ENCODE measurements at places on chromosomes 11 and 22.
A peak's percentile ranks its signal among the peaks of the same experiment; 100 is the strongest.

DNA sequence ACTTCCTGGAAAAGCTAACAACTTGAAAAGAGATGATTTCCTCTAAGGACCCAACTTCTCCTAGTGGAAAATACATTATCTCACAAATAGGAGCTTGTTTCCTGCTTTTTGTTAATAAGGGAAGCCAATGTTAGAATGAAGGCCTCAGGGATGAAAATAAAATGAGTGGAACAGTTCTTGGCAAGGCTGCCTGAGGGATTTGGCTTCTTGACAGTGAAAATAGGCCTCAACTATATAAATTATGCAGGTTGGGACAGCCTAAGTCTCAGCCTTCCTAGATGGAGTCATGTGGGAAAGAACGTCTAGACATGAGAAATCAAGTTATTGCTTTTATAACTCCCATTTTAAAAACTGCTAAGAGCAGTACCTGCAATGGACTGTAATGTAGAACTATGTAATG lies 92.8 kb upstream of the FIBIN start:
- H3K4me3 ChIP-seq: no peak overlapping the region
- H3K36me3 ChIP-seq: no peaks in the 10 kb centered on the region
- H3K27ac ChIP-seq: no peak overlapping the region
- DNase-seq: no peak
- no peaks in the 10 kb centered on the region for H3K27me3 ChIP-seq

DNA sequence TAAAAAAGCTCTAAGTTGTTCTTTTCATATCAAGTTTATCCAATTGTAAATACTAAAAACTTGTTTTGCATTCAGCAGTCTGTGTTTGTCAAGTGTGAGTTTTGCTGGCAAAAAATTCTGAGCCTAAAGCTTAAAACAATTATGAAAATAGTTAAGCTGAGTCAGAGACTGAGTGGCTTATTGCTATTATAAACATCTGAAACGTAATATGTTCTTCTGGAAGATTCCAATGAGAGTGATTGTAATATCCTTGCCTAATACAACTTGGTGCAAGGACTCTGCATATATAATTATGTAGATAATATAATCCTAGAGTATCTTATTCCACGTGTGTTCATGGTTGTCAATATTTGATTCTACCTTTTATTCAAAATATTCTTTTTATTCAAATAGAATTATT lies 14.1 kb upstream of the NUP50 start:
- peak; percentile 78 for DNase-seq
- H3K36me3 ChIP-seq: peaks cover 4% of the 10 kb centered on the region
- H3K4me3 ChIP-seq: no peak overlapping the region
- H3K27ac ChIP-seq: no peak overlapping the region

DNA sequence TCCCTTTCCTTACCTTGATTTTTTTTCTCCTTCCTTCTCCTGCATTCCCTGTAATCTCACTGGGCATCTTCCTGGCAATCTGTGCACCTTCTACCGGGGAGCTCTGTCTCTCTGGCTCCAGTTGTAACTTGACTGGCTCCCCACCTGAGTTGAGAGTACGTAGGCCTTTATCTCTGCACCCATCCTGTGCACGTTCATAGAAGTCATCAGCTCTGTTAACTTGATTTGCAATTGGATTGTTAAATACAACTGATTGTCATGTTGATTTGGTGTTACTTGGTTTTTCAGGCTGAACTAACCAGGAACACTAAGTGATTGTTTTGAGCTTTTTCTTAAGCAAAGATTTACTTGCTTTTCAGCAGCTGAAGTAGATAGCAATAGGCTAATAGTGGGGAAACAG lies 11.8 kb downstream of the SWAP70 start:
- H3K4me1 ChIP-seq: peaks cover 6% of the 10 kb centered on the region
- no peak overlapping the region for H3K4me3 ChIP-seq
- no peaks in the 10 kb centered on the region for H3K36me3 ChIP-seq

DNA sequence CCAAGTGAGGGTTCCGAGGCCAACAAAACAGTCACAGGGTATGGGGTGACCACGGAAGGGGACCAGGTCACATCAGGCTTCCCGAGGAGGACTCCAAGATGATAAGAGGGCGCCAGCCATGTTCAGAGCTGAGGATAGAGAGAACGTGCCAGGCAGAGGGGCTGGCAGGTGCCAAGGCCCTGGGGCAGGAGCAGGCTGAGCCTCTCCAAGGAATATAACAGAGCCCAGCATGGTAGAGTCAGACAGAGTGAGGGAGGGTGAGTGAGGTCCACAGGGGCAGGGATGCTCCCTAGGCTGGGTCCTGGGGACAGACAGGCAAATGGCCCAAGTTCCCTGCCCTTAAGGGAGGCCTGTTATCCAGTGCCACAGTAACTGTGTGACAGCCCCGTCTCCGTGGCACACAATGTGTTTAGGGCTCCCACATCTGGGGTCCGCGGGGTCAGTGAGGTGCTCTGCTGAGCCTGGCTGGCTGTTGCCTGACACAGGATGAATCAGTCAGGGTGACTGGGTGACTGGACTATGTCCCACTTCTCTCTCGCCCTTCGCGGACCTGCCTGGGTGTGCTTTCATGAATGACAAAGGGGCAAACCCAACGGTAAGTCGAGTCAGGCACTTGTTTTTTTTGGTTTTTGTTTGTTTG lies 105.3 kb downstream of the MPPED1 start:
- no peaks in the 10 kb centered on the region for H3K4me1 ChIP-seq
- no peaks in the 10 kb centered on the region for H3K36me3 ChIP-seq
- H3K4me3 ChIP-seq: no peak overlapping the region

- no peak overlapping the region for H3K27ac ChIP-seq
- H3K4me1 ChIP-seq: peaks cover 11% of the 10 kb centered on the region
- no peak for DNase-seq
- no peaks in the 10 kb centered on the region for H3K27me3 ChIP-seq
These were observed 911.5 kb upstream of the RAG2 start for GRCh38 chr11:37509506-37509905.

- peaks cover 2% of the 10 kb centered on the region for H3K4me1 ChIP-seq
- H3K27me3 ChIP-seq: no peaks in the 10 kb centered on the region
- peaks cover 54% of the 10 kb centered on the region for H3K36me3 ChIP-seq
- no peak overlapping the region for H3K4me3 ChIP-seq
- no peak for DNase-seq
These were observed 91.3 kb downstream of the RNF169 start for GRCh38 chr11:74839971-74840370.

DNA sequence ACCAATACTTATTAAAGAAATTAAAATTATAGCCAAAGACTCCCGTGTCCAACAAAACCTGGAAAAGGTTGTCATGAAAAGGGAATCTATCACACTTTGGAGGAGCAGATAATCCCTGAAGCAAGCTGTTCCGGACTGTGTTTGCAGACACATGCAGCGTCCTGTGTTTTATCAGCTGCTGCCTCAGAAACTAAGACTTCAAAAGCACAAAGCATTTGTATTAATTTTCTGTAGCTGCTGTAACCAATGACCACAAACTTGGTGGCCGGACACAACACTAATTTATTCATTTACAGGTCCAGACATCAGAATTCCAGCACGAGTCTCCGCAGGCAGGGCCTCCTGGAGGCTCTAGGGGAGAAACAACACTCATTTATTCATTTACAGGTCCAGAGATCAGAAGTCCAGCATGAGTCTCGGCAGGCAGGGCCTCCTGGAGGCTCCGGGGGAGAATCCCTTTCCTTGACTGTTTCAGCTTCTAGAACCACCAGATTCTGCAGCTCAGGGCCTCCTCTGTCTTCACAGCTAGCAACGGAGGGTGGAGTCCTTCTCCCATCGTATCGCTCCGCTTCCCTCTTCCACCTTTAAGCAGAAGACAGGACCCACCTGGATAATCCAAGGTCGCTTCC lies 465.3 kb downstream of the BRD1 start:
- no peaks in the 10 kb centered on the region for H3K36me3 ChIP-seq
- no peak overlapping the region for H3K4me3 ChIP-seq
- DNase-seq: no peak
- no peaks in the 10 kb centered on the region for H3K27me3 ChIP-seq

DNA sequence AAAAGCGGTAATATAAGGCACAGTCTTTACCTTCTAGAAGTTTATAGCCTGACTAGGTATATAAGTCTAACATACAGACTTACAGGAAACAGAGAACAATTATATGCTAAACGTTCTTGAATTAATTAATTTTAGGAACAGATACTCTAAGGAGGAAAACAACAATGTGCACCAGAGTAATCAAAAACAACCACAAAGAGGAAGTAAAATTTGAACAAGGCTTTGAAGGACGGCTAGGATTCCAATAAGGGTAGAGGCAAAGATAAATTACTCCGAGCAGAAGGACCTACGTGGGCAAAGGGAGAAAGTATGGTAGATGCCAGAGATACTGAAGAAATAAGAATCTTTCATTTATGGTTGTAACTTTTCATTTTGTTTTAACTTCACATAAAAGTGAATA lies 54.4 kb downstream of the ENTHD1 start:
- peaks cover 20% of the 10 kb centered on the region for H3K27me3 ChIP-seq
- no peak for DNase-seq
- no peak overlapping the region for H3K4me3 ChIP-seq
- H3K36me3 ChIP-seq: no peaks in the 10 kb centered on the region

DNA sequence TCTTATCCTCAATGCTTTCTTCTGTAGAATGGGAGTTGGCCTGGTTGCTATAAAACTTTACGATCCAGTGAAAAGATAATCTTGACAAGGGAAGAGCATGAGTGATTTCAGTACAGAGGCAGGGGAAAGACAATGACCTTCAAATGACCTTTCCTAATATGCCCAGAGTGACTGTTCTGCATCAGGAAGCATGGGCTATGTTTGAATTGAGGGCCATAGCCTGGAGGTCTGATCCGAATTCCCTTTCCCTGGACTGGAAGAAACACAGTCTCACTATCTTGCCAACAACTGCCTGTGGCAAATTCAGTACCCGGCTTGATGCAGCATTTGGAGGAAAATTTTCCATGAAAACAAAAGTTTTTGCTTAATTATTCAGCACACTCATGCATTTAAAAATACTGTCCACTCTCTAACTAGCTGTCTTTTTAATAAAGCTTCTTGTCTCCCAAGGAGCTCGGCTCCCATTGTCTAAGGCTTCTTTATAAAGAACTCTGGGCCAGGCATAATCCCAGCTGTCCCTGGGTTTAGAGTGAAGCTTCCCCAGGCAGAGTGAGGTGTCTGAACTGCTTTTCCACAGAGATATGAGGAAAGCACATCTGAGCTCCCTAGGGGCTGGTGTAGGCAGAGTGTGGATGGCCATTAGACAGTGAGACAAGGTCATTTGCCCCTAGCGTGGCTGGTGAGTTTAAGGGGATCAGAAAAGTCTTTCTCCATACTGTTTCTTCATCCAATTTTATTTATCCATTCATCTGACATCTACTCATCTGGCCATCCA lies 132.7 kb upstream of the CADM1 start:
- H3K4me1 ChIP-seq: no peaks in the 10 kb centered on the region
- no peak for DNase-seq
- no peak overlapping the region for H3K27ac ChIP-seq

DNA sequence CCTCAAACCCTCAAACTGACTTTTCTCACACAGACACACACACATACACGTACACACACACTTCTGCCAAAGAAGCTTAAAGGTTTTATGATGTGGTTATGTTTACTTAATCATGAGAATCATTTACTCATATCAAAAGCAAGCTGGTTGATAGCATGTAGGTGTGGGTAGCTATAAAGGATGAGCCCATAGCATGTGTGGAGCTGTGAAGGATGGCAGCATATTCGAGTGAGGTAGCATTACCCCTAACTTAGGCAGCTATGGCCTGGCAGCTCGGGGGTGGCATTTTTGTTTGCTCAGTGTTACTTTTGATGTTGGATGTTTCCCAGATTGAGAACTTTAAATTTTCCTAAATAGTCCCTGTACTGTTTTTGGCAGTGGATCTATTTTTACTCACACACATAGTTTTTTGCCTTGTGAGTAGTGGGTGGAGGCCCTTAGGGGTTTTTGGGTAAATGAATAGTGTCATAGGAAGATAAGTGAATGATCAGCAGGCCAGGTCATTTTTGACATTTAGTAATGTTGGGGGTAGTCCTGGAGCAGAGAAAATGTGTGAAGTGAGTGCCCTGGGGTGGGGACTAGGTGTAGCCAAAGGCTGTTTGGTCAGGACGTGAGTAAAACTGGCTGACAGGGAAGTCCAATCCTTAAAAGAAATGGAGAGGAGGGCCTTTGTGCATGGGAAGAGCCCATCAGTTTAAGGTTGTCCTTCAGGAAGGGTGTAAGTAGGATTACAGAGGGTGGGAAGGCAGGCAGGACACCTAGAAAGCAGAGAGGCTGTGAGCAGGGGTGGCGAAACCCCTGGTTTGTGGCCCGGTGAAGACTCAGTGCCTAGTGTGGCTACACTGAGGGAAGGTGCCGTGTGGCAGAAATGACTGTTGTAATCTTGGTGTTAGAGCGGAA lies 7.1 kb downstream of the YWHAH start:
- no peak overlapping the region for H3K4me3 ChIP-seq
- H3K27ac ChIP-seq: peak overlapping the region; percentile 33
- H3K36me3 ChIP-seq: peaks cover 17% of the 10 kb centered on the region
